Body of pancreas (tissue), 4 donors: ENCODE measurements at places on chromosomes 6 and 20. TPM values are rescaled to one million over a fixed set of nuclear protein-coding genes. Genes with fewer than 3 reads are reported as not detected.

Gene CGA
- not detected for total RNA-seq

- DNase-seq, result no peak
Measured at GRCh38 chr6:106082735-106083398, 3.3 kb upstream of the PRDM1 start.

DNA sequence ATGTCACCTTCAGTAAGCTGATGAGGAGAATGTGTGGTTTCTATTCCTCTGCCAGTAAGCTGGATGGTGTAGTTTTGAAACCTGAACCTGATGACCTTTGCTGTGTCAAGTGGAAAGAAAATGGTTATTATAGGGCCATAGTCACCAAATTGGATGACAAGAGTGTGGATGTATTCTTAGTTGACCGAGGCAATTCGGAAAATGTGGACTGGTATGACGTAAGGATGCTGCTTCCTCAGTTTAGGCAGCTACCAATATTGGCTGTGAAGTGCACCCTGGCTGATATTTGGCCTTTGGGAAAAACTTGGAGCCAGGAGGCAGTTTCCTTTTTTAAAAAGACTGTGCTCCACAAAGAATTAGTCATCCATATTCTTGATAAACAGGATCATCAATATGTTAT is 2.0 kb downstream of the TDRD6 start:
- DNase-seq, result no peak

- peak; percentile 65 for DNase-seq
Measured at GRCh38 chr6:43810965-43811732, 41.1 kb downstream of the VEGFA start.

GRCh38 chr6:52359403-52359802 is 2.5 kb upstream of the PAQR8 start:
- DNase-seq, result no peak

DNA sequence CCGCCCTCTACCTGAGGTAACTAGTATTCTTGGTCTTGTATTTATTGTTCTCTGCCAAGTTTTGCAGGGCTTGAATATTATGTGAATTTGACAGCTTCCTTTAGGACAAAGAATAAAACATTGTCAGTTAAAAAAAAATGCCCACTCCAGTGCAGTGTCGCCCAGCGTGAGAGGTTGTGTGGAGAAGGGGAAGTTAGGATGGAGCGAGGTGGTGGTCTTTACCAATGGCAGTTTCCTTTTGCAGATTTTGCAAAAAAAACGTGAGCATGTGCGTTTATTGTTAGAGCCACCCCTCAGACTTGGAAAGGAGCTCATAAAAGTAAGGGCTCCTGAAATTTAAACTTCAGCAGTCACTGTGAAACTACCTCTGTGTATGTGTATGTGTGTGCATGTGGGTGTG is 28.3 kb downstream of the UST start:
- DNase-seq, result no peak

Gene KHDC1
- total RNA-seq, result 3.0 TPM

DNA sequence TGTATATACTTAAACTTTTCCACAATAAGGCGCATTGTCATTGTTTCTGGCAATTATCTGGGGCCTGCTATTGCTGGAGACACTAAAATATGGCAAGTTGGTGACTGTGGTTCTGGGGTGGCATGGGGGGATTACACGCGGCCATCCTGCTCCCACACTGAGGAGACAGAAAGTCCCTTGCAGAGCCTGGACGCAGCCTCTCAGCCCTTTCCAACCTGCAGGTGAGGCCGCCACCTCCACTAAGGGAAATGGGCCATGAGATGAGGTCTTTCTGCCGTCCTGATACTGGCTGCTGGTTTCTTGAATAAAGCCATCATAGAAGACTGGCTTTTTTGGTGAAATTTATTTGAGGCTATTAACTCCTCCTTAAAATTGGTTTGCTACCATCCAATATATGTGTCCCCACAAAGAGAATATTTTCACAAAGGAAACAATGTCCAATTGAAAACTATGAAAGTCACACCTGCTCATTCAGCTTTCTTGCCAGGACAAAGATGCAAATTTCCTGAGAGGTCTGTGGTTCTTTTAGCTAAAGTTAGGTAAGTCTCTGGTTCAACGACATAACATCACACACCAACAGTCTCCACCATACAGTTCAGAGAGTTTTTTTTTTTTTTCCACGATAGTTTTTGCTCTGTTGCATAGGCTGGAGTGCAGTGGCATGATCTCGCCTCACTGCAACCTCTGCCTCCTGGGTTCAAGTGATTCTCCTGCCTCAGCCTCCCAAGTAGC is 13.0 kb downstream of the TXNDC5 start:
- no peak for DNase-seq

Gene MLIP
- total RNA-seq, result under 0.01 TPM

- DNase-seq, result no peak
Measured at GRCh38 chr6:44192428-44193041, 24.2 kb upstream of the MYMX start.

DNA sequence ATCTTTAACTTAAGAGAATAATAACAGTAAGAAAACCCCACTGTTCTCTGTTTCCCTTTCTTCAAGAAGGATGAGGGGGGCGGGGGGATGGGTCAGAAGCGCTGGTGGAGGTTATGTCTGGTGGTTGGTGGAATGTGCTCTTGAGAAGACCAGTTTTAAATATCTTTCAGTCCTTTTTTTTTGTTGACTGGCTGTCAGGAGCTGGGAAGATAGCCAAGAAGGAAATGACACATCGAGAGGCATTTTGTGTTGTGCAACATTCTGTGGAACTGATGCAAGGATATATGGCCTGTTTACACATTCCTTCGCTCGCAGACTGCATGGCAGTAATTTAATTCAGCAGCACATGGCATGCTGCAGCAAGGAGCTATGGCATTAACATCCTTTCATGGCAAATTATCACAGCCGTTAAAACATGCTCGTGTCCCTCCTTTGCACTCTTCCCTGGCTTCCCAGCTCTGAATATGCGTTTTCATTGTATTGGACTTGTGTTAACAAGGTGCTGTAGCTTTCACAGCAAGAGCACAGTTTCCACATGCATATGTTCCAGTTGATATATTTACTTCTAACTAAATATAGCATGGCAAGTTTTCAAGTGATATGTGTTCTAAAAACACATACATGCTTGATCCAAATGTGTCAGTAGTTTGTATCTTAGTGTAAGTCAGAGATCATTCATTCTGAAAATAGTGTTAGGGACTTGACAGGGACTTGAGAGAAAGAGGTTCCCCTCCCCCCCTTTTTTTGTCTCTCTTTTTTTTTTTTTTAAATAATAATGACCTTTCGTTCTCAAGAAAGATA is 68.2 kb upstream of the SUPT3H start:
- peak; percentile 82 for DNase-seq

Gene STMND1
- total RNA-seq, result not detected

DNA sequence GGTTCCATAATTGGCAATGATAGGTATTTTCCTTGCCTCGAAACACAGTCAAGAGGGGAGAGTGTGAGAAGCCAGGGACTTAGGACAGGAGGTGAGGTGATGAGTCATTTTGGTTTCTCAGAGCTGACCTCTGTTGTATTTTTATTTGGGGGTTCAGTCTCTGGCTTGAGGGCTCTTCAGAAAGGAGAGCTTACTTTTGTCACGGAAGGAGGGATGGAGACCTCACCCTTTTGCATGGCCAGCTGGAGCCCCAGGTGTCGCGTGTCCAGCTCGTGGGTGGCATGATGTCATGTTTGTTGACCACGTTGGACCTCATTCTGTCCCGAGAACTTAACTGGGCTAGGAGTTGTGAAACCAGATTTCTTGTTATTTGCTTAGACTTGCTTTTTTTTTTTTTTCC is 293.9 kb downstream of the QKI start:
- DNase-seq, result no peak

GRCh38 chr6:117463762-117464665 is 18.5 kb upstream of the DCBLD1 start:
- no peak for DNase-seq

DNA sequence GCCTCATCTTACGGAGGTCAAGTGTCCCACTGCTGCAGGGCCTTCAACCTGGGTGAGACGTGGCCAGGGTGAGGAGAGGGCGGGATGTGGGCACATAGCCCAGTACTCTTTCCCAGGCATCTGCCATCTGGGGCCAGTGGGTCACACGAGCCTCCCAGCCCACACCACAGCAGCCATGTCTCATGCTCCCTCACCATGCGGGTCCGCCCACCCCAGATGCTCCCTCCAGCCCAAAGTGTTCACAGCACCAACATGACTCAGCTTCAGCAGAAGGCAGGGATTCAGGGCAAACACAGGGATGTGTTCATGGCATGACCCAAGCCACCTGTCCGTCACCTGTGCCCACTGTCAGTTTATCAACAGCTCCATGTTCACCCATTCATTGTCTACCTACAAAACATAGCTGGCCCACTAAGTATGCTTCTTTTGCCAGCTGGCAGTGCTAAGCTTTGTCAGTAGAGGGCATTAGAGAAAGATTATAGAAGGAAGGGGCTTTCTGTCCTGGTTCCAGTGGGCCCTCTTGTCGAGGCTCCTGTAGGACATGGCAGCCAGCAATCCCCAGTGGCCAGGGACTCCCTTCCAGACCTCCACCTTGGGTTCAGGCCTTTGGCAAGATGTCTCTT is 109.2 kb downstream of the FOXF2 start:
- no peak for DNase-seq

- no peak for DNase-seq
Measured at GRCh38 chr6:79687759-79688158, 56.6 kb downstream of the SH3BGRL2 start.

DNA sequence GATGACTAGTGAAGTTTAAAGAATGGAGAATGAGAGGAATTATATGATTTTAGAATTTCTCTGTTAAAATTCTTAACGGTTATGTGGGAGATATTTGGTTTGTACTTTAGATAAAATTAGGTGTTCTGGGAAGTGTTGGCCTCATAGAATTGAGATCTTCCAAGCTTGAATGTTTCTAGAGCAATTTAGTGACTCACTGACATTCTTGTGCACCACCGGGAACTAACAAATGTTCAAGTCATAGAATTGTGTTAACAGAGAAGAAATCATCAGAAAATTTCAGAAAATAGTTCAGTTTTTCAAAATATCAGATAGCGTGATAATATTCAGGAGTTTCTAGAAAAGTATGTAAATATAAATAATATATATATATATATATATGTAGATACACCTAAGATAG is 67.9 kb upstream of the BMP5 start:
- no peak for DNase-seq

Gene C4A
- total RNA-seq, result 60.3 TPM

DNA sequence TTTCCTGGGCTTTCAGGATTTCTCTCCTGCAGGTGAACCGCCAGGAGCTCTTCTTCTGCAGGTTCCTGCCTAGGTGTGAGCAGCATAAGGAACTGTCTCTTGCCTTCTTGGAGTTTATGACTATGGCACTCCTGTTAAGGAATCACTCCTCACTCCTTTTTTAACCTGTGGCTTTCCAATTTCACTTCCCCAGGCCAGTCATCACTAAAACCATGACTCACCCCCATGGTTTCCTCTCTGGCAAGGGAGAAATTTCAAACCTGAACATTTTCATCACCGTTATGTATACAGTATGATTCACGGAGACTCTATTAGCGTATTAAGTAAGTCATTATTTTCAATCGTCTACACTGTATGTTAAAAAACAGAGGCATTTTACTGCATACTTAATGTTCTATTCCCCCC is 78.2 kb upstream of the ARID1B start:
- no peak for DNase-seq

Gene SIRPD
- not detected for total RNA-seq

Gene ZC3H12D
- total RNA-seq, result 2.6 TPM

GRCh38 chr6:41200296-41200900 is 551 bp downstream of the TREML2 start:
- no peak for DNase-seq

GRCh38 chr20:49631856-49632418 is 64.0 kb upstream of the PTGIS start:
- DNase-seq, result no peak

DNA sequence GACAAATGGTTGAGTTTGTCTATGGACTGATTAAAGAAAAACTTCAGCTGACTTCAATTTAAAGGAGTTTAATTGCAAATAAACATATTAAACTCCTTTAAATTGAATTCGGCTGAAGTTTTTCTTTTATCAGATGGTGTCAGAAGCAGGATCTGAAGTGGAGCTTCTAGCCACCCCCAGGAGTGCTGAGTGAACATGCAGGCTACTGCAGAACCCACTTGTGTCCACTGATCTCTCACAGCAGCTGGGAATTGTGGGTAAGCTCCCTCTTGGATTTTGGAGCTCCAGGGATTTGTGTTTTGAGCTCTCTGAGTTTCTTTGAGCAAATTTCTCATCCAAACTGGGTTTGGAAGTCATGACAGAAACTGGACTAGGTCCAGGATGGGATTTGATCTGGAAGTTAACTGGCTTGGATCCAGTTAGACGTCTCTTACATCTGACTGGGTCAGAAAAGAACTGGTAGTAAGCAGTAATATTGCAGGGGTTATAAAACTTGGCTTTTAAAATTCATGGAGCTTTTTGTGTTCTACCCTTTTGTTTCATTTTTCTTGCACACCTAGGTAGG is 95.8 kb upstream of the UST start:
- no peak for DNase-seq

- no peak for DNase-seq
Measured at GRCh38 chr20:43102394-43102793, 87.3 kb downstream of the PTPRT start.

Gene RBM24
- total RNA-seq, result not detected

Gene PTCRA
- not detected for total RNA-seq

Gene CDH22
- 1.3 TPM for total RNA-seq

GRCh38 chr6:9540534-9541126 is 874.2 kb downstream of the TFAP2A start:
- peak; percentile 8 for DNase-seq

Gene GJA10
- not detected for total RNA-seq

DNA sequence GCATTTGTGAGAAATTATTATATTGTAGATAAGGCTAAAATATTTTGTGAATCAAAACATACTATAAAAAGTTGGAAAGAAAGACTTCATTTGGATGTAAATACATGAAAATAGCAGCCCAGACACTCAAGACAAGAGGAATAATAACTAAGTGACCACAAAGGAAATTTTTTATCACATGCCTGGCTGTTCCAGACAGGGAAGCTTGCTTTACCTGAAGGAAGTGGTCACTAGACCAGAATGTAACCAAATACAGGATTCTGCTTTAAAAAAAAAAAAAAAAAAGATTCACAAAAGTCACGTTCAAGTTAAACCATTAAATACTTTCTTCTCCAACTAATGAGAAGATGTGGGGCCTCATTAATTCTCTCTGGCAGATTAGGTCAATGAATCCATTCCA is 9.3 kb upstream of the HLA-DQB2 start:
- DNase-seq, result no peak

Gene KLHDC3
- 29.7 TPM for total RNA-seq

DNA sequence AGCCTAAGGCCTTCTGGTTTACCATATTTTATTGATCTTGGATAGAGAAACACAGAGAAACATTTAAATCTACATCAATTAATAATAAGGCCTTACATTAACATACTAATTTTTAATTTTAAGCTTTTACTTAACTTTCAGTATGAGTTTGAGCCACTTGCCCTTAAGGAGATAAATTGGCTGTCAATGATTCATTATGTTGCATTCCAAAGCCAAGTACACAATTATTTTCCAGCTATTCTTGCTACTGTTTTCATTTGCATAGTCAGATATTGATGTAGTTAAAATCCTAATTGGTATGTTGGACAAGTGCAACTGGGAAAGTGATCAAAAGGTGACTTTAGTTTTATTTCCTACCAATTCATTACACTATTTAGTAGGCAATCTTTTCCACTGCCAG is 58.2 kb downstream of the MOCS1 start:
- DNase-seq, result no peak

GRCh38 chr20:5390720-5391119 is 74.0 kb upstream of the PROKR2 start:
- no peak for DNase-seq

Gene MCUR1
- total RNA-seq, result 10.4 TPM
